ENCODE measurements at places on chromosomes 7 and 10.

DNA sequence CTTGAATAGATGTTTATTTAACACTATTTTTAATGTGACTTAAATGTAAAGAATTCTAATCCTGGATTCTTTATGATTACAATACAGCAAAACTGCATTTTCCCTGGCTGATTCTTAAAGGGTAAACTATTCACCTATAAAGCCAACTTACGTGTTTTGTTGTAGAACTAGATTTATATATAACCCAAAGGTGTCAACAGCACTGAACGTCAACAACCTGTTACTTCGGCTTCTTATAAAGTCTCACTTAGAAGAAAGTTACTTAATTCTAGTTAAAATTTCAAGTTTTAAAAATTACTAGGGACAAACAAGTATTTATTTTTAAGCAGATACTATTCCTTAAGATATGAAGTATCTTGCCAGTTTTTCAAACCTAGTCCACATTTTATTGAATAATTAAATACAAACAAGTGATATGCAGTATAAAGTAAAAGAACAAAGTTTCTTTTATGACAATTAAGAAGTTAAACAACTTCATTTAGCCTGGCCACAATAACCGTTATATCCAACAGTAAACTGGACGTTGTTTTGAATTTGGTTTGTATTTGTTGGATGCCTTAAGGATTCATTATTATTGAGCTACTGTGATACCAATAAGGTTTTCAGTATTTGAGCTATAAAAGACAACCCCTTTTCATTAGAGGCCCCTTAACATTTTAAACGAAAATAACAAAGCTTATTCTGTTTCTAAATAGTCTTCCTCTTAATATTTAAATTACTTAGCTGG, 83.1 kb downstream of the SNX10 start:
- H3K27ac ChIP-seq: peak overlapping the region; percentile 84
- peak overlapping the region; percentile 60 for H3K4me3 ChIP-seq
- DNase-seq: no peak
- H3K4me1 ChIP-seq: peaks cover 23% of the 10 kb centered on the region
- H3K27me3 ChIP-seq: peaks cover 52% of the 10 kb centered on the region

DNA sequence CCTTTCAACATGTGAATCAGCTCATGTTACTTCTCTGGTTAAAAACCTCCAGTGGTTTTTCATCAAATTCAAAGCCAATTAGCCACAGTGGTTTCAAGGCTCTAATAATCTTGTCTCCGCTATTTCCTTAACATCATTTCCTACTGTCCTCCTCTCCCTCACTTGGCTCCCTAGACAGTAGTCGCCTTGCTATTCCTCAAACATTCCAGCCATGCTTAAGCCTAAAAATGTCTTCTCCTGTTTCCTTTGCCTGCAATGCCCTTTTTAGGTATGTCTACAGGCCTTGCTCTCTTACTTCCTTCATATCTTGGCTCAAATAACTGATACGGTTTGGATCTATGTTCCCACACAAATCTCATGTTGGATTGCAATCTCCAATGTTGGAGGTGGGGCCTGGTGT, 779.4 kb upstream of the LRRN3 start:
- no peak overlapping the region for H3K27ac ChIP-seq
- no peaks in the 10 kb centered on the region for H3K27me3 ChIP-seq

- no peaks in the 10 kb centered on the region for H3K27me3 ChIP-seq
- no peak overlapping the region for H3K27ac ChIP-seq
These were observed 56.0 kb downstream of the TAX1BP1 start for GRCh38 chr7:27795977-27796376.

DNA sequence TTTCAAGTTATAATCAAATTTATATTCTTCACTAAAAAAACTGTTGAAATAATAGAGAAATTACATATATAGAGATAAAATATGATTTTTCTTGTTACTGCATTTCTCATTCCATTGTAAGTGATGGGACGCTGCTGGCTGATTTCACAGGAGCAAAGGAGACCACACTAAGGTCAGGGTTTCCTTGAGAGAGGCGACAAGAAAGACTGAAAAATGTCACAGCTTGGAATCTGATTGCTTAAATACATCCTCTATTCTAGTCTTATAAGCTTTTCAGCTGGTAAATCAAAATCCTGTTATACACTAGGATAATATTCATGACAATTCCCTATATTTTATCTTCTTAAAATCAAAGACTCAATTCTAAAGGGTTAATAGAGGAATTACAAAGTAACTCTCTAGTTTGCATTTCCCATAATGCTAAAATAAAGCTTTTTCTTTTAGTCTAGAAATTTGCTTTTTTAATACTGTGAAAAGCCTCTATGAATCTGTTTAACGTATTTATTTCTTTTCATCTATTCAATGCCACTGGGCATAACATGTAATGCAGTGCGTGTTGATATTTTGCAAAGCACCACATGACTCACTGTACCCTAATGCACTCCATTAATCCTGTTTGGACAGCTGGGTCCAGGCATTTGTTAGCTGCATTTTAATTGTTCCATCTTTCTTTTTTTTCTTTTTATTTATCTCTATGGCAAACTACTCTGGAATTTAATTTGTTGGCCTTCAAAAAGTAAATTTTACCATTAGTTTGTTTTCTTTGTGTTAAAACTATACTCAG, 81.7 kb downstream of the RNF32 start:
- no peak overlapping the region for H3K4me3 ChIP-seq
- no peak overlapping the region for H3K27ac ChIP-seq
- no peaks in the 10 kb centered on the region for H3K4me1 ChIP-seq
- H3K36me3 ChIP-seq: peaks cover 7% of the 10 kb centered on the region
- no peak for DNase-seq

DNA sequence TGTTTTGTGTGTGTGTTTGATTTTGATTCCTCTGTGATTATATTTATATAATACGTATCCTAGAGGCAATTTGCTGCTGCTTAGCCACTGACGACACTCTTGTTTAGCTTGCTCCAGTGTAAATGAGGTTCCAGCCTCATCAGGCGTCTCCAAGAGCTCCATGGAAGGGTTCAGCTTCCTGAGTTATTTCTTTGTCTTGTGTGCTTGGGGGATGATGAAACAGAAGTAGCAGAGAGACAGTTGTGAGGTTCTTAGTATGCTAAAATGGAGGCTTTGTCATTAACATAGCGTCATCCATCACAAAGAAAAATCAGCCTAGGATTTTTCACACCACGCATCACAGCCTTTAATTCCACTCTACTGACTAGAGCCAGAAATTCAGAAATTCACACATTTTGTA, 85.1 kb downstream of the KLF6 start:
- no peak overlapping the region for H3K27ac ChIP-seq
- no peaks in the 10 kb centered on the region for H3K4me1 ChIP-seq
- no peaks in the 10 kb centered on the region for H3K36me3 ChIP-seq
- H3K4me3 ChIP-seq: no peak overlapping the region
- no peaks in the 10 kb centered on the region for H3K27me3 ChIP-seq

DNA sequence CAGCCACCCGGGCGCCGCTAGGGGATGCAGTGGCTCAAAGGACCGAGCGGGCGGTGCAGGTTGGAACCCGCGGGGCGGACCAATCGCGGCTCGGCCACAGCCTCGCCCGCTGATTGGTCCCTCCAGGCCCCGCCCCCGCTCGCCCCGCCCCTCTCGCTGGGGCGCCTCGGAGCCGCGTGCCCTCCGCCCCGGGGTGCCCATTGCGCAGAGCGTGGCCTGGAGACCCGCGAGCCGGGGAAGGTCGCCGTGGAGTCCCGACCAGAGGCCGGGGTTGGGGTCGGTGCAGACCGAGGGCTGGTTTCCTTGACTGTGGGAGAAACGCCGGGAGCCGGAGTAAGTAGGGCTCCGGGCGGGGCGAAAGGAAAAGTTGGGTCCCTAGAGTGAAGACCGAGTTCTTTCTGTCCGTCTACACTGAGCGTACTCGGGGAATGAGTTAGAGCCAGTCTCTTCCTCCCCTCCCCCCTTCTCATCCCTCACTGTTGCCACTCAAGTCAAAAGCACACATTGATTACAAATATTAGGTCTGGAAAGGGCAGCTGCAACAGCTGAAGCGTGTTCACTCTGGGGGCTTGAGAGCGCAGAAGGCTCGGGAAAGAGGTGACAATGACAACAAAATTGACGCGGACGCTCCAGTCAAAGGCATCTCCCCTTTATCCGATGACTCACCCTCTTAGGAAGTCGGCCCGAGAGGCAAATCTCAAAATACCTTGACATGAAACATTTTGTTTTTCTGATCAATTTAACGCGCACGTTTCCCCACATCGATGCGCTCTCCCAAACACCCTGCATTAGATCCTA, 843 bp upstream of the GATA3 start:
- peak overlapping the region; percentile 60 for H3K4me3 ChIP-seq
- H3K36me3 ChIP-seq: no peaks in the 10 kb centered on the region
- peaks cover 95% of the 10 kb centered on the region for H3K27me3 ChIP-seq

GRCh38 chr10:4214908-4215307, 429.9 kb upstream of the KLF6 start:
- no peak for DNase-seq
- no peaks in the 10 kb centered on the region for H3K36me3 ChIP-seq
- no peak overlapping the region for H3K27ac ChIP-seq
- H3K27me3 ChIP-seq: no peaks in the 10 kb centered on the region
- H3K4me1 ChIP-seq: no peaks in the 10 kb centered on the region

- H3K4me1 ChIP-seq: no peaks in the 10 kb centered on the region
- H3K36me3 ChIP-seq: peaks cover 29% of the 10 kb centered on the region
- no peak for DNase-seq
- no peak overlapping the region for H3K4me3 ChIP-seq
- no peaks in the 10 kb centered on the region for H3K27me3 ChIP-seq
These were observed 41.9 kb downstream of the AGK start for GRCh38 chr7:141593134-141593533.

DNA sequence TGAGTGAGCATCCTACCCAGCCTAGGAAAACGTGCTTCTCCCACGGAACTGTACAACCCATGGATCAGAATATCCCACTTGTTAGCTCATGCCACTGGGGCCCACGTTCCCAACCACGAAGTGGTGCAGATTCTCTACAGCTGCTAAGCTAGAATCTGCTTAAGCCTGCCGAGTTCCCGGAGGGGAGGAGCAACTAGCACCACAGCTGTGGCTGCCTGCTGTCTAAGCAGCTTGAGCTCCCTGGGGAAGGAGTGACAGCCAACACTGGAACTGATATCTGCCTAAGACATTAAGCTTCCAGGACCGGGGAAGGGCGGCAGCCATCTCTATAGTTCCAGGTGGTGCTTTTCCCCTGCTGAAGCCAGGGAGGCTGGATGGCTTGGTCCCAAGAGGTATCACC, 334.7 kb upstream of the CHRM2 start:
- no peaks in the 10 kb centered on the region for H3K27me3 ChIP-seq
- H3K36me3 ChIP-seq: no peaks in the 10 kb centered on the region
- H3K27ac ChIP-seq: no peak overlapping the region
- no peaks in the 10 kb centered on the region for H3K4me1 ChIP-seq

GRCh38 chr7:116824449-116824848, 37.9 kb upstream of the CAPZA2 start:
- H3K4me3 ChIP-seq: no peak overlapping the region
- no peaks in the 10 kb centered on the region for H3K27me3 ChIP-seq
- H3K36me3 ChIP-seq: no peaks in the 10 kb centered on the region
- no peaks in the 10 kb centered on the region for H3K4me1 ChIP-seq
- DNase-seq: no peak
- H3K27ac ChIP-seq: no peak overlapping the region

- H3K4me1 ChIP-seq: no peaks in the 10 kb centered on the region
- H3K4me3 ChIP-seq: no peak overlapping the region
- DNase-seq: no peak
- H3K27ac ChIP-seq: no peak overlapping the region
These were observed 61.3 kb downstream of the PRLHR start for GRCh38 chr10:118534136-118534535.

GRCh38 chr10:22630234-22631174, 83.9 kb downstream of the PIP4K2A start:
- peak overlapping the region; percentile 37 for H3K27ac ChIP-seq
- no peak overlapping the region for H3K4me3 ChIP-seq
- H3K36me3 ChIP-seq: no peaks in the 10 kb centered on the region
- H3K4me1 ChIP-seq: peaks cover 40% of the 10 kb centered on the region

DNA sequence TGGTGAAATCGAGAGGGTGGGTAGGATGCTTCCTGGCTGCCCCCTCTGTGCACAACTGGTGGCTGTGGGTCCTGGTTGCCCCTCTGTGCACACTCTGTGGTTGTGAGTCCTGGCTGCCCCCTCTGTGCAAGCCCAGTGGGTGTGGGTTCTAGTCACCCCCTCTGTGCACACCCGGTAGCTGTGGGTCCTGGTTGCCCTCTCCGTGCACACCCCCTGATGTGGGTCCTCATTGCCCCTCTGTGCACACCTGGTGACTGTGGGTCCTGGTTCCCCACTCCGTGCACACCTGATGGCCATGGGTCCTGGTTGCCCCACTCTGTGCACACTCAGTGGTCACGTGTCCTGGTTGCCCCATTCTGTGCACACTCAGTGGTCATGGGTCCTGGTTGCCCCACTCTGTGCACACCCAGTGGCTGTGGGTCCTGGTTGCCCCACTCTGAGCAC, 20.3 kb upstream of the RET start:
- H3K27me3 ChIP-seq: peaks cover 9% of the 10 kb centered on the region
- H3K4me1 ChIP-seq: no peaks in the 10 kb centered on the region
- peak; percentile 23 for DNase-seq
- no peak overlapping the region for H3K4me3 ChIP-seq
- no peak overlapping the region for H3K27ac ChIP-seq

GRCh38 chr7:42745357-42746059, 166.4 kb downstream of the C7orf25 start:
- H3K27ac ChIP-seq: no peak overlapping the region
- H3K4me1 ChIP-seq: no peaks in the 10 kb centered on the region
- no peaks in the 10 kb centered on the region for H3K36me3 ChIP-seq
- no peak overlapping the region for H3K4me3 ChIP-seq

DNA sequence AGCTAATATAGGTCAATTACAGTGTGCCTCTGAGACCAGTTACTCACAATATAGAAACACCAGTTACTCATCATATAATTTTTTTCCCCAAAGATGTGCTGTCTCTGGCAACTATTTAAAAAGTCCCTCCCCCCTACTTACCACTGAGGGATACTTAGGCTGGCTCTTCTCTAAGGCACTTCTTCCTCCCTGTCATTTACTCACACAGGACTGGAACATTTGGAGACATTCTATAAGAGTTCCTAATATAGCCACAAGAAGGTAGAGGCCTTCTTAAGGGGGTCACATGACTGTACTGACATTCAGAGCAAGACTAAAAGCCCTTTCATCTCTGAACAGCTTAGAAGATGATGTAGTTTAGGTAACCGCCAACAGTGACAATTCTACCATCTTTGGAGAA, 44.4 kb upstream of the SLIT1 start:
- H3K4me1 ChIP-seq: no peaks in the 10 kb centered on the region
- peaks cover 44% of the 10 kb centered on the region for H3K36me3 ChIP-seq
- no peak overlapping the region for H3K27ac ChIP-seq

GRCh38 chr10:50937230-50937907, 51.9 kb upstream of the A1CF start:
- peaks cover 5% of the 10 kb centered on the region for H3K27me3 ChIP-seq
- H3K4me1 ChIP-seq: no peaks in the 10 kb centered on the region
- no peak for DNase-seq
- no peak overlapping the region for H3K27ac ChIP-seq

DNA sequence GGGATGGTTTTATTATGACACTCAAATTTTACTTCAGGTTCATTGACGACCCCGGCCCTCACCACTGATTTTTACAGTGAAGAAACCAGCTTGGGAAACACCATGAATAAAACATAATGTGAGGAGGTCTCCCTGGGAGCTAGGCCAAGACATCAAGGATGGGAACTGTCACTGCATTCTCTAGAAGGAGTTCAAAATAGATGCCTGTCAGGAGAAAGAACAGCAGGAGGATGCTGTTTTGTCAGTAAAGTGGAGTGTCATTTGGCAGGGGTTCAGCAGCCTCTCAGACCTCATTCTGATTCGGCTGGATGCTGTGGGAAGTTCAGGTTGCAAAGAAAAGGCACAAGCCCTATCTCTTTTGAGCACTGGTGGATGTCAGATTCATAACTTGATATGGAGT, 360.3 kb upstream of the C7orf33 start:
- H3K27ac ChIP-seq: no peak overlapping the region
